ENCODE measurements at places on chromosomes 1 and 21.

GRCh38 chr1:235673981-235674380 is 24.4 kb upstream of the GNG4 start:
- no peak for DNase-seq

- DNase-seq, result no peak
Observed at GRCh38 chr1:35080171-35080854, 1.1 kb downstream of the ZMYM1 start.

DNA sequence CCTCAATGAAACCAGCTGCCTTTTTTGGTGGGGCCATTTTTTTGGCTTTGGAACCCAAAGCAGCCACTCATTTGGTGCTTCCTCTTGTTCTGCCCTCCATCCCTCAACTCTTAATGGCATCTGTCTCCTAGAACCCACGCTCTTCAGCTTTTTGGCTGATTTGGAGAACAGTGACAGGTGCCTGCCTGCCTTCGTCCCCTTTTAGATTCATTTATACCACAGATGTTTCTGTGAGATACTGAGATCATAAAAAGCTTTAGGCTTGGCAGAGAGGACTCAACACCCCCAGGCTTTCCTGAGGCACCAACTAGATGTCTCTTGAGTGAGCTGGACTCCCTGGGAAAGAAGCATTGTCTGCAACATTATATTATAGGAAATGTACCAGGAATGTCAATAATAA is 20.4 kb upstream of the YTHDF2 start:
- no peak for DNase-seq

- DNase-seq, result peak; percentile 5
Observed at GRCh38 chr21:20882462-20883407, 115.5 kb upstream of the NCAM2 start.

DNA sequence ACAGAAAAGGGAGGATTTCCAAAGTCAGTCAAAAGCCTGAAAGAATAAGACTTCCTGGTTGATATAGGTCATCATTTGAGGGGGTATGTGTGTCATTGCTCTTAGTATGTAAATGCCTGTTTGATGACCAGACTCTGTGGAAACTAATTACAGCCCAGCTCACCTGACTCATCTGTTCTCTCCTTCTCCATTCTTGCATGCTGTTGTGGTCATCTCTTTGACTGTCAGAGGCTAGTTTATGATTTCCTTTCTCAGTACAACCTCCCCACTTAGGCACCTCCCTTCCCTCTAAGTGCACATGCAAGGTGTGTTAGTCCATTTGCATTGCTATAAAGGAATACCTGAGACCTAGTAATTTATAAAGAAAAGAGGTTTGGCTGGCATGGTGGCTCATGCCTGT is 2.4 kb upstream of the C1orf116 start:
- DNase-seq, result no peak

- DNase-seq, result no peak
Observed at GRCh38 chr1:46614604-46614984, 2.0 kb downstream of the MOB3C start.

DNA sequence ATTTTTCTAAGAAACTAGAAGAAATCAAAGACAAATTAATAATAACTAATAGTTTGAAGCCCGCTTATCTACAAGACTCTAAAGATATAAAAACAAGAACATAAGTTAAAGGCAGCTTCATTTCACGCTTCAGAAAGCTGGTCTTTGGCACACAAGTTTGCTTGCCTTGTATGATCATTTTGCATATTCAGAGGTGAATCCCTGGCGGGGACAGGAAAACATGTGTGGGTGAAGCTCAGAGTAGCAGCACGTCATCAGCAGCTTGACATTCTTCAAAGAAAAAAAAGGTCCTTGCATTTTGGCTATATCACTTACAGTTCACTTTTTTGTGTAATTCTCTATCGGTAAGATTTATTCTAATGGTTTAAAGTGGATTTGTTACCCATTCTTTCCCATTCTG is 1911.8 kb downstream of the MRPL39 start:
- DNase-seq, result no peak

GRCh38 chr21:39012326-39013230 is 170.7 kb downstream of the PSMG1 start:
- no peak for DNase-seq

DNA sequence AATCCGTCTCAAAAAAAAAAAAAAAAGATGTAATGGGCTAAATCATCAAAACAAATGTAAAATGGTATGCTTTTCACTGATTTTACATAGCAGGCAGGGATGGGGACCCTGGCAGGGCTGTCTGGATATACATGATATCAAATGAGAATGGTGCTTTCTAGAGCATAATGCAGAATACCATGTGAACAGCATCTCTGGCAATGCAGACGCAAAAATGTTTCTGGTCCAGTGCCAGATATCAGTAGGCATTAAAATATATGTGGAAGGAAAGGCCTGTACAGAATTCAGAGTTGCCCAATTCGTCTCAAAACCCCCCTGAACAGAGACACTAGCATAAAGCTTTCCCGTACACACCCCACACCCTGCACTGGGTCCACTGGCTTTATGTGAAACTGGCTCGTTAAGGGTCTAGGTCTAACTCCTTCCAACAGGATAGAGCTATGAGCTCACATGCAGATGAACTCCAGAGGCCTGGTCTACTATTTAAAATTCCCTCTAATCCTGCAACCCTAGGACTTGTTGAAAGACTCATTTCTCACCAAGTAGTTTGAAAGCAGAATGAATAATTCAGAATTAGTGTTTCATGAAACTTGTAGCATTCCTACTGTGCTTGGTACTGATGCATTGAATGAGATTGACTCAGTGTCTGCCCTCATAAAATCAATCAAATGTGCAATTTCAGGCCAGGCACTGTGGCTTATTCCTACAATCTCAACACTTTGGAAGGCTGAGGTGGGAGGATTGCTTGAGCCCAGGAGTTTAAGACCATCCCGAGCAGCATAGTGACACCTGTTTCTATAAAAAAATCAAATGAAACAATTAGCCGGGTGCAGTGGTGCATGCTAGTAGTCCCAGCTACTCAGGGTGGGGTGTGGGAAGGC is 2.6 kb upstream of the MYSM1 start:
- DNase-seq, result no peak
